Fibroblast of skin of right quadriceps (primary cell): ENCODE measurements at places on chromosomes 7 and 10.

DNA sequence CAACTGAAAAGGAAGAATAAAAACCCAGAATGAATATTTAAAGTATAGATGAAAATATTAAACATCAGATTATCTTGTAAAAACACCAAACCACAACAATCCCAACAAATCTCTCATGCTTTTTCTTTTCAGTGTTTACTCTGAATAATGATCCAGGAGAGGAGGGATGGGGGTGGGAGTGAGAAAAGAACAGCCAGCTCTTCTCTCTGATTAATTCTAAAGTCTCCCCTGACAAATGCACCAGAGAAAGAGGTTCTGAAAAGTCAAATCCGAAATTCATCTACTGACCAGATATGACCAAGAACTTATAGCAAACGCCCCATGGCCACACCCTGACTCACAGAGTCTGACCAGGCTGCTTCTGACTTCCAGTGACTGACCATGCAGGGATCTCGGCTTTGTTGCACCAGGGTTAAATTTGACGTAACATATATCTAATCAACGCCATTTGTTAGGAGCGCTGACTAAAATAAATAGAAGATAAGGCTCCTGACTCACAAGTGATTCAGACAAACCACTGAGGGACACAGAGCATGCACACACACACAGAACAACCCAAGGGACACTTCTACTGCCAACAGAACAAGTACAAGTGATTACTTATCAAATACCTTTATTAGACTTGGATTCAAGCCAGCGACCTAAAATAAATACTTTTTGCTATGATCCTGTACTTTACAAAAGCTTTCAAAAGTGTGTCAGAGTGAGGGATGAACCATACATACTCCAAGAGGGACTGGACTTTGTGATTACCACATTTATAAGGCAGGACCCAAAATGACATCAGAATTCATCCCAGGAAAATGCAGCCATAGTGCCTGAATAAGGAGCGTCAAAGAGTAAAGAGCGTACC, 9.3 kb upstream of the SPOCK2 start:
- DNase-seq: peak; percentile 92

DNA sequence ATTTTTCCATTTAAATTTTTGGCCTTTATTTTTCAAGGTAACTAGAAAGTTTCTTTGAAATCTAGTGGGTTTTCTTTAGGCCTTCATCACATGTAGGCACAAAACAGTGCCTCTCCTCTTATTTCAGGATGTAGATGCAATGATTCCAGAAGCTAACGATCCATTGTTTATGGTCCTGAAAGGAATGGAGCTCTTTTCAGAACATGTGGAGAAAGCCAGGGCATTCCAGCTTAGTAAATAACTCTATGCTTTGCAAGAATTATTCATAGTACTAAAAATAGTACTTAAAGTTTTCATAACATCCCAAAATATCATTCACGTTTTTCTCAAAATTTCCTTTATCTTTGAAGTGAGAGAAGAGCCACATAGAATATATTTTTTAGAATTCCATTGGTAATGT, 91.3 kb downstream of the DYNC1I1 start:
- no peak for DNase-seq

DNA sequence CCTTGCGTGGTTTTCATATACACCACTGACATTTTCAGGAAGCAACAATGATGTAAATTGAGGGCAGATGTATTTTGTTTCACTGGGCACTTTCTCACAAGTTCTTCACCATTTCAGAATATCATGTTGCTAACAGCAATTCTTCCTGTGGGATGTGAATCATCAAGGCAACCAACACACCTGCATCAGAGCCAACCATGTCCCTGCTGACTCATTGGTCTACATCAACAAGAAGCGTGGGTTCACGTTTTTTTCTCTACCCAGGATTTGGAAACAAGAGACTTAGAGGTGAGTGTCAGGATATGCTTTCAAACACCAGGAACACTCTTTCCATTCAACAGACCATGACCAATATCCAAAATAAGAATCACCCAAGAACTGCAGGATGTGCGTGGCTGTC, 203.9 kb downstream of the TEX36 start:
- DNase-seq: no peak

DNA sequence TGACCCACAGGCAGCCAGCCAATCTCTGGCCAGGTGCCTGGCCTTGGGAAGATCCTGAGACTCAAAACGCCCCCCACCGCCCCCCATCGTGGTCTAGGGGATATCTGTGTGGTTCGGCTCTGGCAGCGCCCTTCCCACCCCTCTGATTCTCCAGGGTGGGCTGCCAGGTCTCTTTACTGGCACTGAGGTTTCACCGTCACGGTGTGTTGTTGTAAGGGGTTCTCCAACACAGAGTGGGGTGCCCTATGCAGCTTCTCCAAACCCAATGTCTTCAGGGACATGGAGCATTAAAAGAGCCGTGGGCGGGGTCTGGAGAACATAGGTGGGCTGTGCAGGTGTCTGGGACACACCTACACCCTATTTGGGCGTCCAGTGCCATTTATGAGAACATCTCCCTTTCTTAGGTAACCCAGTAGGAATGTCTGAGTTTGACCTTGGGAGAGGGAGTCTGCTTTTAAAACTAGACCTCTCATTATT, 1.5 kb downstream of the MAFK start:
- no peak for DNase-seq
